ENCODE measurements at places on chromosomes 6 and 20.

- no peak for DNase-seq
Observed at GRCh38 chr6:122407712-122408111, 8.3 kb downstream of the HSF2 start.

- DNase-seq, result no peak
Observed at GRCh38 chr20:1267161-1267560, 1.1 kb downstream of the SNPH start.

- DNase-seq, result no peak
Observed at GRCh38 chr20:50347284-50348063, 156.8 kb downstream of the CEBPB start.

DNA sequence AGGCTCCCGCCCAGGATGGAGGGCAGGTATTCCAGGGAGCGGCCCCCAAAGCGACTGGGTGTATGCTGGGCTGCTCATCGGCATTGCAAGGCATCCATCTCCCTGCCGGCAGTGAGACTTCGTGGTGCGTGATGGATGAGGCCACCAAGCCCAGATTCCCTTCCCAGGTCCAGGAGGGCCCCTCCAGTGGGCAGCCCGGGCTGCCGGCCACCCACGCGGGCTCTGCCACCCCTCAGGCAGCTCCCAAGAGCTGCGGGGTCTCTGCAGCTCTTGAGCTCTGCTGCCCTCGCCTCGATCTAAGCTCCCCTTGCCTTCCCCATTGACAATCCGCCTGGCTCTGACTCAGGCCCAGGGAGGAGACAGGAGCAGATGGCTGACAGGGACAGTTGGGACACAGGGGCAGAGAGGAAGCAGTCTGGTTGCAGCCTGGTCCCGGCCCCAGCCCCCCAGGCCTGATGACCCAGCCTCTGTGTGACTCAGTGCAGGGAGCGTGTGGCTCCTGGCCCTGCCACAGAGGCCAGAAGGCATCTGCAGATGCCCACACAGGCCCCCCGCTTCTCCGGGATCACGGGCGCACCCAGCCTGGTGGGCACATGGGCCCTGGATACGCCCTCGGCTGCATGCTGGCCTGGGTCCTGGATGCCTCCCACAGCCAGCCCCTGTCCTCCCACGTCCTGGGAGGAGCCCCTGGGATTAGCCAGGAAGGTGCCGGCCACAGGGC lies 33.0 kb downstream of the SLCO4A1 start:
- DNase-seq, result no peak

- no peak for DNase-seq
Observed at GRCh38 chr6:142339968-142340658, 38.3 kb downstream of the ADGRG6 start.

DNA sequence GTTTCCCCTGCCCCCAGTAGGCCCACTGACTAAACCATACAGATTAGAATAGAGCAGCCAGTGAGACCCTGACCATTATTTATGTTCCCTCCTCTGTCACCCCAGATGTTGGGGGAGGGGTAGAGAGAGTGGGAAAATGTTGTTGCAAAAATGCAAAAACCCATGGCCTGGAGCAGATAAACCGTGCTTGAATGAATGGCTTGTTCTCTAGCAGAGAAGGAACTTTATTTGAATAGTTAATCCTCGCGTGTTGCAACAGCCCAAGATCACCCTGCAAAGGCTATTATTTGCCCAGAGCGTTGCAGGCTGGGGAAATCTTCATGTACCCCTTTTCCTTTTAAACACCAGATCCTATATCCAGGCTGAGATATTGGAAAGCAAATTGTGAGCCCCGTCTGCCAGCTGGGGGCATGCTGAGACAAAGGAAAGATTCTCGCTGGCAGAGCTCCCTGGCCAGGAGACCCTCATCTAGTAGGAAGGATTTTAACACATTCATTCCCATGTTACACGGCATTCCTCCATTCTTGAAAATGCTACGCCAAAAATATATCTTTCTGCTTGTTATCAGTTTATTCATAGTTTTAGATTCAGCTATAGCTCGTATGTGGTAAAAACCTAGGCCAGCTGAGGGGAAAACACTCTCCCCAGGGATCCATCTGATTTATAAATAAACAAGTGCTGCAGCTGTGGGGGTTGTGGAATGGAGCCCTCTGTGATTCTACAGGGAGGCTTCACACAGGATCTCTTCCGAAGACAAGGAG lies 53.0 kb downstream of the LINC00237 start:
- no peak for DNase-seq

DNA sequence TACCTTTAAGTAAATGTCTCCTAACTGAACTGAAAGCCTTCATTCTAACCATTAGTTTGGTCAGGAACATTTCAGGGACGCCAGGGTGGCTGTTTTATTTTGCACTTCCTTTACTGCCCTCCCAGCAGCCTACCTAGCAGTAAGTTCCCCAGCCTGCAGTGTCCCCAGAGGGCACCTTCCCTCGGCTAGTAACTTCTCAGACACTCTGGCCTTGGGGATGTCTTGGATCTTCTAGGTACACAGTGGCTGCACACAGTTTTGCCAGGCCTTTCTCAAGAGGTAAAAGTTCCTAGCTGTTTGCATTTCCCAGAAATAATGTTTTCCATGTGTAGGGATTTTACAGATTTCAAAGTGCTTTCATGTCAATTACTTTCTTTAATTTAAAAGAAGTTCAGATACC lies 378 bp upstream of the LAMA2 start:
- no peak for DNase-seq

GRCh38 chr20:1809131-1809572 lies 86.1 kb upstream of the SIRPA start:
- DNase-seq, result no peak

DNA sequence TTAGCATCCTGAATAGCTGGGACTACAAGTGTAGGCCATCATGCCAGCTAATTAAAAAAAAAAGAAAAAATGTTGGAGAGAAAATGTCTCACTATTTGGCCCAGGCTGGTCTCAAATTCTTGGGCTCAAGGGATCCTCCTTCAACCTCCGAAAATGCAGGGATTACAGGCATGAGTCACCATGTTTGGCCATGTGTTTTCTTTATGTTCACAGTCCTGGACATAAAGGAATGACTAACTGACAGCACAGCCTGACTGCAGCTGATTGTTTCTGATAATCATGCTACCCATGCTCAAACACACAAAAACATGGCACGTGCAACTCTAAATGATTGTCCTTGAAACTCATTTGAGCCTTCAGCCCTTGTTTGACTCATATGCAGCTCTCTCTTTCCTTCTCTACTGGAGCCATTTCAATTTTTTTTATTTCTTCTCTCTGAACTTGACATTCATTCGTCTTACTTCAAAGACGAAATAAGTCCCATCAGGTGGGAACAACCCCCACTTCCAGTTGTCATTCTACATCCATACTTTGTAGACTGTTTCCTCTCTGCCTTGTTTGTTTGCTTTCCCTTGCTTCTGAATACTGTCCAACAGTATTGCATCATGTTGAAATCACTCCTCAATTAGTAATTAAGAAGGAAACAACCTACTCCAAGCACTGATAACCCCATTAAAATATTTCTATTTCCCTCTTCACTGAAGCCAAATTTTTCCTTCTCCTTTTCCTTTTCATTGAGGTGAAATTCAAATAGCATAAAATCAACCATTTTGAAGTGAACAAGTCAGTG lies 413.0 kb downstream of the BMP2 start:
- no peak for DNase-seq

- no peak for DNase-seq
Observed at GRCh38 chr6:122749451-122750050, 30.0 kb upstream of the FABP7 start.

GRCh38 chr6:43532201-43532600 lies 15.3 kb downstream of the POLR1C start:
- DNase-seq, result no peak

DNA sequence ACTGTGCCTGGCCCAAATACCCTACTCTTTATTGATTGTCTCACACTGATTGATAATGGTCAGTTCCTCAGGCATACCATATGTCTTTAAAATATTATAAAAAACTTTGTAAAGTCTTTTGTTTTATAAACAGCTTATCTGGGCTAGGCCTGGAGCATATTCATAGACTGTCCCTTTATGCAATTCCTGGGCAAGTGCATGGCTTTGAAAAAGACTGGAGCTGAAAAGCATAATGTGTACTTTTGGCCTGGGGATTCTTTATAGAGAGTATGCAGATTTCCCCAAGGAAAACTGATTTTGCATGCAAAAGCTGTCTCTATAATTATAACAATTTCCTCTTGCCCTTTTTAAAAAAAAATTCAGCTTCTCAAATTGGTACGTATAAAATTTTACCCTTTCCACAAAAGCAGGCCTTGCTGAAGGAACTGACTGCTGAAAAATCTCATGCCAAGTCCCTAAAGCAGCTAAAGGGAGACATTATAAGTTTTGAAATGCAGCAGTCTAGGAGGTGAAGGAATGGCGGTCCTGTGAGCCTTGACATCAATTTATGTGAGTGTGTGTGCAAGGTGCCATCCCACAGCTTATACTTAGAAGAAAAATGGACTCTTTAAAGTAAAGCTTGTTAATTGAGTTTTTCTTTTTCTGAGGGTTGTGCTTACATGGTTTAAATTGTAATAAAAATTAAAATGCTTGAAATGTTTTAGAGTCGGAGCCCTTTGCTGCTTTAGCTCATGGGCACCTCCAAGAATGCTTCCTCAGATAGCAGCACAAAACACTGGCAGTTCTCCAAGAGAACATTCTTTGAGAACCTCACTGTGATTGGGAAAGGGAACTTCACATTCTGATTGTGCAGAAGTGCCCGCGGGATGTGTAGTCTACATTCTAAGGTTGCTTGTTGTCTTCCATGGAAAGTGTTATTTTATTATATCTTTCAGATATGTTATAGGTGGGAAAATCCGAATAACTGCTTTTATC lies 43.9 kb downstream of the PLCB4 start:
- DNase-seq, result no peak

DNA sequence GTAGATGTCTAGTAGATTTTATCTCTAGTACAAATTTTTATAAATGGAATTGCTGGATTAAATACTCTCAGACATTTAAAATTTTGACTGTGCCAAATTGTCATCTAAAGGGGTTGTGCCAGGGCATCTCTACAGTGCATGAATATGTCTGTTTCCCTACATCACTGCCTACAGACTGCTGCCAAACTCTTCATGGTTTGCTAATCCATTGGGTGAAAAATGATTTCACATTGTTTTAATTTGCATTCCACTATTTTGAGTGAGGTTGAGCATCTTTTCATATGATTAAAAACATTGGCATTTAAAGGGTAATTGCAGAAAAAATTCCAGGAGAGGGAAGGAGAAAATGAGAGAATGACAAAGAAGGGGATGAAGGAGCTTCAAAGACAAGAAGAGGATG lies 267.7 kb upstream of the RNF24 start:
- DNase-seq, result no peak

- DNase-seq, result no peak
Observed at GRCh38 chr6:87606199-87606598, 16.3 kb downstream of the ORC3 start.

DNA sequence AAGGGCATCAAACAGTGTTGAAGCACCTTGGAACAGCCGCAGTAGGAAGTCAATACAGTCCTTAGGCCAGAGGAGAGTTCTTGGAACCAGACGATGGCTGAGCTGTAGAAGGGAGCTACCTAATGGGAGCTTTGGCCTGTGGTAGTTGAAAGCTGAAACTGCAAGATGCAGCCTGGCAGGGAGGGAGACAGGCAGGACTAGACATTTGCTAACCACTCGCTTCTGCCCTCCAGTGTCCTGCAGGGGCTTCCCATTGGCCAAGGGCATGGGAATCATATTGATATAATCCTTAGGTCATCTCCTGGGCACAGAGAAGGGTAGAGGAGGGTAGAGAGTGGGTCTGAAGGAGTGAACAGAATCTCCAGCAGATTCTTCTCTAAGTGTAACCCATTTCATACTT lies 60.4 kb downstream of the TPD52L1 start:
- no peak for DNase-seq

- DNase-seq, result no peak
Observed at GRCh38 chr20:18007534-18008292, 38.9 kb downstream of the MGME1 start.

DNA sequence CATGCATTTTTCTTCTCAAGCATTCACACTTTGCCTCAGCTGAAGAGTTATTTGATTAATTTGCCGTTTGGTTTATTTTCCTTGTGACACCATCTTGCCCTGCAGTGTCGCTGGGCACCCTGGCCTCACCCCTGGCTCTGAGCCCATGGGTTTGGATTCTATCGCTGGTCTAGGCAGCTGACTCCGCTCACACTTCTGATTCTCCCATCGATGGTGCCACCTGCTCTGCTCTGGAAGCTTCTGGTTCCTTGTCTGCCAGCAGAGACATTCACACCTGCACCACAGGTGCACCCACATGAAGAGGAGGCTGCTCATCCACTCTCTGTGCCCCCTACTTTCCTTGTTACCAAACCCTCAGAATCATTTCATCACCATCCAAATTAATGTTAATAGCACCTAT lies 291.6 kb upstream of the CDH4 start:
- no peak for DNase-seq

- no peak for DNase-seq
Observed at GRCh38 chr20:49671433-49671832, 42.2 kb downstream of the B4GALT5 start.

DNA sequence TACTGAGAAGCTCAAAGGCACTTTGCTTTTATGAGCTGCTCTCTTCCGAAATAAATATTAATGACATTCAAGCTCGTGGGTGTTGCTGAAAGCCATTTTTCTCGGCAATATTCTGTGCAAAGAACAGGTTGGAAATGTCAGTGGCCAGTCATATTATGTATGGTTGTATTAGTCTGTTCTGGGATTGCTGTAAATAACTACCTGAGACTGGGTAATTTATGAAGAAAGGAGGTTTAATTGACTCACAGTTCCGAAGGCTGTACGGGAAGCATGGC lies 32.1 kb downstream of the TUBB2B start:
- DNase-seq, result no peak

- no peak for DNase-seq
Observed at GRCh38 chr20:51563486-51564332, 21.2 kb upstream of the NFATC2 start.

GRCh38 chr6:114649298-114649697 lies 306.5 kb upstream of the HS3ST5 start:
- no peak for DNase-seq

GRCh38 chr6:148385379-148385778 lies 42.7 kb downstream of the SASH1 start:
- no peak for DNase-seq

DNA sequence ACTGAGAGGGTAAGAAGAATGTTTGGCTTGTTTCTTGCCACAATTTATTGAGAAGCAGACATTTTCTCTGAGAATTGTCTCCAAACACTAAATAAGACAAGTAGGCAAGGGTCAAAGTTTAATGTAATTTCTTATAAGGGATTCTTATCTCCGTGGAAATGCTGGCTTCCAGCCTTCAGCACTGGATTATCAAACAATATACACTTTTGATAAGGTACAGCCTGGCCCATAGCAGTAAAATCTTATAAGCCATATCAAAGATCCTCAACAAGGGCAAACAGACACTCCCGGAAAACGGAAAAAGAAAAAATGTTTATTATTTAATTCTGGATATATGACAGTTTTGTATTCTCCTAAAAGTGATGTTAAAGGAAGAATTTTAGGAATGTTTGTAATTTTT lies 18.5 kb upstream of the ZSCAN9 start:
- no peak for DNase-seq

Measured in stimulated activated CD8-positive, alpha-beta memory T cell treated with anti-CD3 and anti-CD28 coated beads, Interleukin-15, amount 100 ng/mL, for 1 hour (primary cell).